EH (cell line): ENCODE measurements at places on chromosomes 12 and 14.

- no peak for DNase-seq
Measured at GRCh38 chr14:33642691-33643244, 308.1 kb downstream of the EGLN3 start.

- DNase-seq: no peak
Measured at GRCh38 chr12:107761502-107761904, 566 bp upstream of the PRDM4 start.

GRCh38 chr12:129700036-129700435 lies 203.8 kb downstream of the TMEM132D start:
- DNase-seq: no peak

DNA sequence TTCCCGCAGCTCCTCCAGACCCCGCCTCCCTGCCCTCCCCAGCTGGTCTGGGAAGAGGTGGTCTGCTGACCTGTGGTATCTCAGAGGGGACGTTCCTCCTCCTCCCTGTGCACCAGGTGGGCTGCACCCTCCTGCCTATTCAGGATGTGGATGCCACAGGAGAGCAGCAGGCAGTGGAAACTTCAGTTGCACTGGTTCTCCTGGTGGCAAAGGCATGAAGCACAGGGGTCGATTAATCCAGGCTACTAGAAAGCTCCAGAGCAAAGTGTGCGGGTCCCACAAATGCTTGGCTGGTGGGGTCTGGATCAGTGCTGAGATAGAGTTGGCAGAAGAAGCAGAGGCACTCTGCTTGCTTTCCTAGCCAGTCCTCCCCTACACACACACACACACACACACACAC lies 197.0 kb downstream of the SLC41A2 start:
- DNase-seq: no peak

- no peak for DNase-seq
Measured at GRCh38 chr14:57389646-57390036, 745 bp upstream of the NAA30 start.

- peak; percentile 83 for DNase-seq
Measured at GRCh38 chr14:90624227-90624626, 192.0 kb downstream of the TTC7B start.

DNA sequence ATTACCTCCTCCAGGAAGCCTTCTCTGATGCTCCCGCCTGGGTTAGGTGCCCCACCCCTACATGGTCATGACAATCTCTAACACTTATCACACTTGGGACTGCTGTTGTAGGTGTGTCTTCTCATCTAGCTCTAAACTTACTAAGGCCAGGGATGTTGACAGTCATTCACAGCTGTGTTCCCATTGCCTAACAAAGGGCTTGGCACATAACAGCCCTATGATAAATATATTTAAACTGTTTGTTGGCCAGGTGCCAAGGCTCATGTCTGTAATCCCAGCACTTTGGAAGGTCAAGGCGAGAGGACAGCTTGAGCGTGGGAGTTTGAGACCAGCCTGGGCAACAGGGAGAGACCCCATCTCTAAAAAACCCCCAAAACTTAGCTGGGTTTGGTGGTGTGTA lies 98.8 kb upstream of the RGS6 start:
- DNase-seq: no peak

DNA sequence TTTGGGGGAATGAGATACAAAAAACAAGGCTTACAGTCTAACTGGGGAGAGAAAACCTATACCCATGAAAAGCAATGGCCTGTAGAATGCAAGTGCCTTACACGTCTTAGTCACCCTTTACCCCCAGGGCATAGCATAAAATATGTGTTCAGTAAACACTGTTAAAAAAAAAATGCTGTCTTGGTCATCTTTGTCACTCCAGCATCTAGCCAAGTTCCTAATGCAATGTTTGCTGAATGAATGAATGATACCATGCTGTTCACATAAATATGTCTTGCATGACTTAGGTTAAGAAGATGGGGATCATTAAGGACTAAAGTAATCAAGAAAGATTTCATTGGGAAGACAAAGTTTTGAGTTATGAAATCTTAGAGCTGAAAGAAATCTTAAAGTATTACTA lies 38.5 kb downstream of the PPP2R5E start:
- peak; percentile 89 for DNase-seq

DNA sequence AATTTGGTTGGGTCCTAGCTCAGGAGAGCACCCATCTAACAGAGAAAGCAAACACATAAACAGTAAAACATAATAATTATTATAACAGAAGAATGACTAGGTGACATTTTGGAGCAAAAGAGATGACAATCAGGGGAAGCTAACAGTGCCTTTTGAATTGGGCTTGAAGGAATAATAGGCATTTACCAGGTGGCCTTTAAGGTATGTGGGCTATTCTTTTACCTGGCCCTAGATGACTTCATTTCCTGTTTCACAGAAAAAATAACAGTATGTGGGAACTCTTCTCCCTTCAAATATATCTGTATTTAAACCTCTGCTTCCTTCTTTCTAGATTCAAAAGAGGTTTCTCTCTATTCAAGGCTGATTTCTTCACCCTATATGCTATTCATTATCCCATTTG lies 3.8 kb downstream of the IRAK4 start:
- no peak for DNase-seq

GRCh38 chr12:74488134-74488533 lies 49.5 kb upstream of the ATXN7L3B start:
- DNase-seq: no peak

DNA sequence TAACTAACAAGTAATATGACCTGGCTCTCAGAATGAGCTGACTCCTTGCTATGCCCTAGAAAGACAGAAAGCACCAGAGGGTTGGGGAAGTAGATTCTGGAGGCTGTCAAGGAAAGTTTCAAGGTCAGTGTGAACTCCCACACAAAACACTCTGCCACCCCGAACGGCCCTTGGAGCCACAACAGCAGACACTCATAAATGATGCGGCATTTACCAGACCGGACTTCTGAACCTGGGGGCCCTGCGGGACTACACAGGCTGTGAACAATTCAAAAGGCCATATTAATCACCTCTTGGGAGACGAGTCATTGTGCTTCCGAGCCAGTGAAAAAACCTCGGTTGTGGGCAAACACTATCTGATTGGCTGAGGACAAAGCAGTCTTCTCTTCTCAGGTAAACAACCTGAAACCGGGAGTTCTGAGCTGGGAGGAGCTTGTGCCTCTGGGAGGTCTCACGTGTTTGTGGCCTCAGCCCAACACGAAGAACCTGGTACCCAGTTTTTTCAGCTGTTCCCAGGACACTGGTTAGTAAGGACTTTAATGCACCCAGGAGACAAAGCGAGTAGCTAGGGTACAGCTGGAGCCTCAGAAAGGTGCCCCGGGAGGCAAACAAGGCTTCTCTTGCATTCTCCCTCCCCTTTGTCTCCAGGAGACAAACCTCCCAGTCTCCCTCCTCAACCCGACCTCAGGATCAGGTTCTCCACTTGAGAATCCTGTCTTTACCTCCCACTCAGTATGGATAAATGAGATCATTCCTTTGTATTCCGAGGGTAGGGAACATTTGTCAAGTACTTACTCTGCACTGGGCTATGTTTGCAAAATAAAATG lies 35.3 kb downstream of the VWF start:
- peak; percentile 31 for DNase-seq

- no peak for DNase-seq
Measured at GRCh38 chr12:112549031-112549430, 130.3 kb downstream of the PTPN11 start.

DNA sequence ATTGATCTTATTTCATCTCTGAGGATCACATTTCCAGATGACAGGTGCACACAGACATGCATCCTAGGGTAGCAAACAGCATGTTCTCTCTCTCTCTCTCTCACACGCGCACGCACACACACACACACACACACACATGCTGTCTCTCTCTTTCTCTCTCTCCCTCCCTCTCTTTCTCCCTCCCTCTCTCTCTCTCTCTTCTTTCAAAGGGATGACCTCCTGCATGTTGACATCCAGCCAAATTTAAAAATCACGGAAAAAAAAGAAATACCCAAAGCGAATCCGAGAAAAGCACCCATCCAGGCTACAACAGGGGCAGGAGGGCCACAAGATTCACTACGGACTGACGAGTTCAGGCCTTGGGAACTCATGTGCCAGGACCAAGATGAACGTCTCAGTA lies 2.3 kb downstream of the KSR2 start:
- DNase-seq: no peak

GRCh38 chr12:98645572-98646067 lies 530 bp downstream of the APAF1 start:
- peak; percentile 23 for DNase-seq

- peak; percentile 49 for DNase-seq
Measured at GRCh38 chr12:106769078-106769477, 5.4 kb upstream of the RIC8B start.
